ENCODE measurements at places on chromosomes 4 and X.

DNA sequence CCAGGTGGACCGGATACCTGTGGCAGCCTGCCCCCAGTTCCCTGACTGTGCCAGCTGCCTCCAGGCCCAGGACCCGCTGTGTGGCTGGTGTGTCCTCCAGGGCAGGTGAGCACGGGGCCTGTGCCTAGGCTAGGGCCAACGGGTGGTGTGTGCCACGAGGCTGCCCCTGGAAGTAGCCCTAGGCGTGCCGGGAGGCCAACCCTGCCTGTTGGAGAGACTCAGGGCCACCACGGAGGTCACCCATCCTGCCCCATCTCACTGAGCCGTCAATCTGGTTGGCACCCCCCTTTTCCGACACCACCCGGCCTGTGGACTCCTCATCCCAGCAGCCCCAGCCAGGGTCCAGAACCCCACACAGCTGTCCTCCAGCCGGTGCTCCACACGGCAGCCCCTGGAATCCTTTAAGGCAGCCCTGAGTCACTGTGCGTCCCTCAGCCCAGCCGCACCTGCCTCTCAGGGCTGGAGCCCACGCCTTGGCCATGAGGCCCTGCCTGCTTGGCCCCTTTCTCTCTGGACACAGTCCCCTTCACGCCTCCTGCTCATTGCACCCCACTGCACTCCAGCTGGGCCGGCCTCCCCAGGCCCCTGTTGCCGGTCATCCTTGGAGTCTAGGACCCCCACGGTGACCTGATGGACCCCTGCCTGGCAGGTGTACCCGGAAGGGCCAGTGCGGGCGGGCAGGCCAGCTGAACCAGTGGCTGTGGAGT, 5.3 kb downstream of the PLXNB3 start:
- no peak for DNase-seq

DNA sequence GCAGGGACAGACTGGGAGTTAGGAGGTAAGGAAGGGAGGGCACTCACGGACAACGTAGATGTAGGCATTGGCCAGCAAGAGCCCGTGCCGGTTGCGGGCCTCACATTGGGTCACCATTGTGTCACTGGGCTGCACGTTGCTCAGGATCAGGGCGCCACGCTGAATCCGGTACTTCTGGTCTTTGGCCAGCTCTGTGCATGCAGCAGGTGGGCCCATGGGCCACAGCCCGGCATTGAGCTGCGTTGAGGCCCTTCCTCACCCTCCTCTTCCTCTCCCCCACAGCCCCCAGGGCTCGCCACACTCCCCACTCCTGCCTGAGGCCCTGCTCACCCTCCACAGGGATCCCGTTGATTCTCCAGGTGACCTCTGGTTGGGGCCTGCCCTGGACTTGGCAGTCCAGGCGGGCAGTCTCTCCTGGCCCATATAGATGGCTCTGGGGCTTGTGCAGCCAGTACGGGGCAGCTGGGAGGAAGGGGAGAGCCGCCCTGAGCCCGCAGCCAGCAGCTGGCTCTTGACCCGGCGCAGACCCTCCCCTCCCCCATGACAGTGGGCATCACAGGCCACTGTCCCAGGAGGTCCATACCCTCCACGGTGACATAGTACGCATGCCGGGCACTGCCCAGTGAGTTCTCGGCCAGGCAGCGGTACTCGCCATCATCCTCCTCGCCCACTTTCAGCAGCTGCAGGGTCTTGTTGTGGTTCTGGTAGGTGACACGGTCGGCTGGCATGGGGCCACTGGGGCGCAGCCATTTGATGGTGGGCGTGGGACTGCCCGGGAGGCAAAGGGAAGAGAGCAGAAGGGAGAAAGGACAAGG, 16.3 kb downstream of the L1CAM start:
- no peak for DNase-seq

- no peak for DNase-seq
Measured at GRCh38 chr4:81431971-81432370, 39.7 kb downstream of the RASGEF1B start.

DNA sequence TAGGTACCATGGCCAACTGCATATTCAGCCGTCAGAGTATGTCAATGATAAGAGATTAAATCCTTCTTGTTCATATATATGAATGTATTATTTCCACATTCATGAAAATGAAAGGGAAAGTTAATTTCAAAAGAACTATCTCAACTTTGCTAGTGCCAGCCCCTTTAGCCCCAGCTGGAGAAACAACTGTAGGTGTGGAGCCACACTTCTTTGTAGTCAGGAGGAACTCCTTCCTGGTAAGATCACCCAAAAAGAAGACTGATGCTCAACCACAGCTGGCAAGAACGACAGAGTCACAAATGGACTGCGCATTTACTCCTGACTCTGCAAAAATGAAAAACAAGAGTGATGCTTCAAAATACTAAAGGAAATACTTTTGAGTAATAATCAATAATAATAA, 136.3 kb downstream of the RASL11B start:
- DNase-seq = no peak

DNA sequence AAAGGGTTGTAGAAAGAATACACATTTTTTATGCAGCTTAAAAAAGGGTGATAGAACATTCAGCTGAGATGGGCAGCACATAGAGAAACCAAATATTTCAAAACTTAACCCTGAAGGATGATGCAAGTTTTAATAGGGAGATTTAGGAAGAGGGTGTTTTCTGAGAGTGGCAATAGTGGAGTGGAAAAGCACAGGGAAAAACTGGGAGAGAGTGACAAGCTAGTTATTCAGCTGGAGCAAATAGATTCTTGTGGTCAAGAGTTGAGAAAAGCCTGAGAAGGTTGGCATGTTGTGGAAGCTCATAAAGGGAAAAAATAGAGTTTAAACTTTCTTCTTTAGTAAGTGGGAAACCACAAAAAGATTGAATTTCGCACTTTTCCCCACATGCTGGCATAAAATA, 359.6 kb upstream of the PITX2 start:
- no peak for DNase-seq

DNA sequence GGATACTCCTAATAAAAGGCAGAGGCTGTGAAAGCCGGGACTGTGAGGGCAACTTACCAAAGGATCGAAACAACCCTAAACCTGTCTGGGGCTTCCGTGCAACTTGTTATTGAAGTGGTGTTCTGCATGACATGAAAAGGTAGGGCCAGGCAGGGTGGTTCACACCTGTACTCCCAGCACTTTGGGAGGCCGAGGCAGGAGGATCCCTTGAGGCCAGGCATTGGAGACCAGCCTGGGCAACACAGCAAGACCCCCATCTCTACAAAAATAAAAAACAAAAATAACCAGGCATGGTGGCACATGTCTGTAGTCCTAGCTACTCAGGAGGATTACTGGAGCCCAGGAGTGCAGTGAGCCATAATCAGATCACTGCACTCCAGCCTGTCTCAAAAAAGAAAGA, 12.3 kb downstream of the CASP3 start:
- no peak for DNase-seq

DNA sequence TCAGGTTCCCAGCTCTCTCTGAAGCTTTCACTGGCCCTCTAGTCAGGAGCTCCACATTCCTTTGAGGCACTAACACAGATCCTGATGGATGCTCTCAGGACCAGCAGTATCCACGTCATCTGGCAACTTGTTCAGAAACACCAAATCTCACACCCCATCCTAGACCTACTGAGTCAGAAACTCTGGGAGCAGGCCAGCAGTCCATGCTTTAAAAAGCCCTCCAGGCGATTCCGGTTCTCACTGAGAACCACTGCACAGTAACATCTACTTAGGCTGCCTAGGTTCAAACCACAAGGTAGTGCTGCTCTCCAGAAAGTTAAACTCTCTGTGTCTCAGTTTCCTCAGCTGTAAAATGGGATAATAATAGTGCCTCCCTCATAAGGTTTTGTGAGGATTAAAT, 55.3 kb downstream of the CCDC158 start:
- no peak for DNase-seq

DNA sequence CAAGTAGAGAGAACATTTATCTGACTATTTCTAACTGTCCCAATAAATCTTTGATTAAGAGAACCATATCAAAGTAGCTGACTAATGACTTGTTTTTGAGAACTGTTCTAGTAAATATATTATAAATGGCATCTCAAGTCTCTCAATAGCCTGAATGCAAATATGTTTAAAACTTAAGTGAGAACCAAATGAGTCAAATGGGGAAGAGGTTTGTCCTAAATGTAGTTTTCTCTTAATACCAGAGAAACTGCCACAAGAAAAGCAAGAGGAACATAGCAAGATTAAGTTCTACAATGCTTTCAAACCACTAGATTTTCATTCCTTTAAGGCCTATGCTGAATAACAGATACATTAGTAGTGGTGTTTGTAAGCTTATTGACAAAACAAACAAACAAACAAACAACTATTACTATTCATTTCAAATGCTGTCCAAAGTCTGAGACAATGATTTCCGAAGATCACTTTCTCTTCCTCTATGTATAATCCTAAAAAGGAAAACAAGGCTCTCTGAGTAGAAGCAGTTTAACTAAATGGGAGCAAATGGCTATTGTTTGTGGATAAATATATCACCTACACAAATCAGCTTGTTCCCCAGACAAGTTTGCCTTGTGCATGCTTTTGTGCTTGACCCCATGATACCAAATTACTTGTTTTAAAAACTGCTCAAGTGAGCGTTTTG, 408.4 kb upstream of the EMCN start:
- no peak for DNase-seq

DNA sequence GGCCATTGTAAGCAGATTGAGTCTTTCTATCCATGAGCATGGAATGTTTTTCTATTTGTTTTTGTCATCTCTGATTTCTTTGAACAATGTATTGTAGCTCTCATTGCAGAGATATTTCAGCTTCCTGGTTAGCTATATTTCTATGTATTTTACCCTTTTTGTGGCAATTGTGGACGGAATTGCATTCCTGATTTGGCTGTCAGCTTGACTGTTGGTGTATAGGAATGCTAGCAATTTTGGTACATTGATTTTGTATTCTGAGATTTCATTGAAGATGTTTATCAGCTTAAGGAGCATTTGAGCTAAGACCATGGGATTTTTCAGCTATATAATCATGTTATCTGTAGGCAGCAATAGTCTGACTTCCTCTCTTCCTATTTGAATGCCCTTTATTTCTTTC, 154.6 kb downstream of the GUCY2F start:
- DNase-seq = no peak

DNA sequence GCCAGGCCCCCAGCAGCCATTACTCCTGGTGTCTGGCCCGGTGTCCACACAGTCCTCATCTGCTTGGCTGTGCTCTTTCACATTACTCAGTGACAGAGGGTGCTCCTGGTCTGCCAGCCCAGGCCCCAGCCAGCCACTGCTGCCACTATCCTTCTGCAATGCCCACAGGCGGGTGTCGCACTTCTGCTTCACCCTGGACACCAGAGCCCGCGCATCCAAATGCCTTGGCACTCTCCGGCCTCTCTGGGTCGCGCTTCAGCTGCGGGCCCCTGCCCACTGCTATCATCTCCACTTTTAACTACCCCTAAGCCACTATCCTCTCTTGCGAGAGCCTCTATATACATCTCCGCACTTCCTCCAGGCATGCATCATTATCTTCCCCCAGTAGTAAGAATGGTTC, 76.4 kb upstream of the UCP1 start:
- DNase-seq = no peak

DNA sequence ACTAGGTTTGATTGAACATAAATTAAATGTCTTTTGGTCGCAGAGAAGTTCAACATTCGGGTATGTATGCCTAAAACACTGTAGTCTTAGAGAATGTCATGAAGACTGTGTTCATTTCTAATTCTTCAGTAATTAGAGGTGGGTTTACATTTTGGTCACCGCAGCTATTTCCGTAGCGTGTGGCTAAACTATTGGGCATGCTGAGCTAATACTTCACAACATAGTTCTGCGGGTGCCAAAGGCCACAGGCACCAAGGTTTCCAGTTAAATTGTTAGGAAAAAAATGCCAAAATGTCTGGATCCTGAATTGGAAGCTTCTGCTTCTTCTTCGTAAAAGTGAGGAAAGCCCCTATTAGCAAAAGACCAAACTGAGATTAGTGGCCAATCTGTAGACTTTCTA, 25.1 kb downstream of the SMIM31 start:
- DNase-seq = no peak

- DNase-seq = peak; percentile 91
Measured at GRCh38 chrX:150902434-150903109, 4.1 kb upstream of the CD99L2 start.

- no peak for DNase-seq
Measured at GRCh38 chr4:91288702-91289311, 1015.0 kb upstream of the GRID2 start.

DNA sequence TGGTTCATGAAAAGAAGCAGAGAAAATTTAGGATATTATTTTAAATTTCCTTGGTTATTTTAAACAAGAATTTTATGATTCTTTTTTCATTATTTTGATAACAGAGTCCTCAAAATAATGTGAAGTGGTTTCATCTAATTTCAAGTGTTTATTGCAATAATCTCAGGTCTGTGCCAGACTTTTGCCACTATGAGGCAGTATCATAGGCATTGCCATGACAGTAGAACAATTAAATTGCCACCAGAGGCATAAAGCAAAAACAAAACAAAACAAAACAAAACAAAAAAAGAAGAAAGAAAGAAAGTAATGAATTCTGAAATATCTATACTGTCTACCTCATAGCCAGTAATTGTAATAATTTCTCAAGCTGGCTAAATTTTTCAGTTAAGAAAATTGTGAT, 739.2 kb downstream of the KCTD8 start:
- DNase-seq = no peak

- DNase-seq = no peak
Measured at GRCh38 chrX:96407501-96407900, 277.1 kb upstream of the DIAPH2 start.

GRCh38 chr4:48341776-48342605, 662 bp downstream of the SLAIN2 start:
- peak; percentile 80 for DNase-seq

Measured in H1 (cell line).